Psoas muscle (tissue), 8 donors: ENCODE measurements at places on chromosomes 7 and 10. TPM values are rescaled to one million over a fixed set of nuclear protein-coding genes. Genes with fewer than 3 reads are reported as not detected.

The PARD3 gene
- 20.2 TPM for polyA plus RNA-seq

The GJC3 gene
- 0.08 TPM for polyA plus RNA-seq

The ACSL5 gene
- polyA plus RNA-seq = 2.2 TPM

The BBS9 gene
- polyA plus RNA-seq = 2.7 TPM

The IDI2 gene
- polyA plus RNA-seq = 180 TPM

The CHAT gene
- polyA plus RNA-seq = not detected

The PSPH gene
- polyA plus RNA-seq = 5.6 TPM

The INA gene
- 0.08 TPM for polyA plus RNA-seq

The BAMBI gene
- polyA plus RNA-seq = 2.0 TPM

DNA sequence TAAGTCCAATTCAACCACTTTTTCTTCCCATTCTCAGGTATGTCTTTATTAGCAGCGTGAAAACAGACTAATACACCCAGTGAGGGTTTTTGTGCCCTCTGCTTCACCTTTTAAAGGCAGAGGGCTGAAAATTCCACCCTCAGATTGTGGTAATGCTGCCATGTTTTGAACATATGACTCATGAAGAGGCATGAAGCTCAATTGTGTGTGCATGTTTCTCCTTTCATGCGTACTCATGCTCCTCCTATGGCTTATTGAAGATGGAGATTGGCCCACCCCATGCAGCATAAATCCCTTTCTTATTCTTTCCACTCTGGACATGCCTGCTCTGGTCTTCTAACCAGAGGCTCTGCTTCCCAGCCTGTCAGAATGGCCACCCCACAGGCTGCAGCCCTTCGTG is 168.0 kb upstream of the PRKCQ start:
- no peak for DNase-seq

GRCh38 chr7:101100858-101101847 is 15.9 kb downstream of the TRIM56 start:
- DNase-seq = no peak

DNA sequence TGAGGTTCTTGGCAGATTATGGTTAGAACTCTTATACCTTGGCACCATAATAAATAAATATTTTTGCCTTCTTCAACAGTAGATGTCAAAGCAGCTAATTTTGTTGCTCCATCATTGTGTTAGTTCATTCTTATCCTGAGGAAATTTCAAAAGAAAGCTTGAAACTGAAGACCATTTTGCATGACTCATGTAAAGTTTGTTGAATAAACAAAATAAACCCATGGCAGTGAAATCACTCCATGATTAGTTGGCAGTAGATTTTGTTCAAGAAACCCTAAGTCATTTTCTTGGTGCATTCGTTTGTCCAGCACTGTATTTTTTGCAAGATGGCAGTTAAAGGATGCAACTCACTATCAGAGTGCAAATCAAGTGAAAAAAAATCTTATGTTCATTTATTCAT is 91.6 kb downstream of the HECW1 start:
- DNase-seq = no peak

GRCh38 chr10:74765465-74765975 is 60.9 kb upstream of the KAT6B start:
- DNase-seq = no peak

- DNase-seq = no peak
These were observed 322.4 kb downstream of the PTEN start for GRCh38 chr10:88185830-88186229.

DNA sequence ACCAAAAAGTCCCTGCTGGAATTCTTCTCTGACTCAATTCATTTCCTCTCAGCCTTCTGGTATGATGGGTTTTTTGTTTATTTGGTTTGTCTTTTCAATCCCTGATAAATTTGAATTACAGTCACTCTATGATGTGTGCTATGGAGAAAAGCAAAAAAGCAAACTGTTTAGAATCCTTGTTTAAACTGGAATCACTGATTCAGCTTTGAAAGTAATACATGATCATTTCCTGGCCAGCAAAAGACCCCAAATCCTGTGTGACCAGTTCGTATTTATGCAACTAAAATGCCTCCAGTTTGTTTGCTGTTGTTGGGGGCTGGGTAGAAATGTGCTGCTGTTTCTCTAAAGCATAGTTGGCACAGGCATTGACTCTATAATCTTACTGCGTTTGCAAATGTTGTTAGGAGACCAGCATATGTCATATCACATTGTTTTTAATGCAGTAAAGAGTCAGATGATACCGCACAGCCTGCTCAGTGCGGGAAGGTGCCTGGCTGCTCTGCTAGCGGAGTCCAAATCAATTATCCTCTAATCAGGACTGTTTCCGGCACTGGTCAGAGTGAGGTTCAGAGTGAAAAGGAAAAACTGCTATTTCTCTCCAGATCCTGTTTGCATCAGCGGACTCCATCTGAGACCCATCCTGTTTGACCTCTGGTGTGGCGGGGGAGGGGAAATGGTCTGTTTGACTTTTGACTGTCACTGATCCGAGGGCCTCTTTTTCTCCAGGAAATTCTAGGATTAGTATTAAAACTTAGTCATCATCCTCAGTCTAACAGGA is 40.6 kb upstream of the ADD3 start:
- DNase-seq = no peak

- DNase-seq = no peak
These were observed 2.2 kb downstream of the GPRIN2 start for GRCh38 chr10:46554166-46554781.

DNA sequence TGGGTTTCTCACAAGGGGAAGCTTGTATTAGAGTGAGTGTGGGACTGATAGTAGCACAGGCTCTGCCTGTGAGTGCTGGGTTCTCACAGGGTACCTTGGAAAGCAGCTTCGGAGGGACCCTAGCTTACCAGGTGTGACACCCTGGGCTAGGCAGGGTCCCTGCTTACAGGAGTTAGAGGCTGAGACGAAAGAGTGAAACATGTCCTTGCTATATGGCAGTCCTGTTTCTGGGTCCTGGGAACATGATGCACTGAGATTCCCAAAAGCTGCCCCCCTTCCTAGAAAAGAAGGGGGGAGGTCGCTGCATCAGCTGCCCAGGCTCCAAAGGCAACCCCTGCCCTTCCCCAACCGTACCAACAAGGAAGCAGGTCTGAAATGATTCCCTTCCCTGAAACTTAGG is 6.3 kb upstream of the ARHGAP22 start:
- no peak for DNase-seq
